Naive thymus-derived CD4-positive, alpha-beta T cell (primary cell): ENCODE measurements at places on chromosomes 2 and 18.
A peak's percentile ranks its signal among the peaks of the same experiment; 100 is the strongest.

DNA sequence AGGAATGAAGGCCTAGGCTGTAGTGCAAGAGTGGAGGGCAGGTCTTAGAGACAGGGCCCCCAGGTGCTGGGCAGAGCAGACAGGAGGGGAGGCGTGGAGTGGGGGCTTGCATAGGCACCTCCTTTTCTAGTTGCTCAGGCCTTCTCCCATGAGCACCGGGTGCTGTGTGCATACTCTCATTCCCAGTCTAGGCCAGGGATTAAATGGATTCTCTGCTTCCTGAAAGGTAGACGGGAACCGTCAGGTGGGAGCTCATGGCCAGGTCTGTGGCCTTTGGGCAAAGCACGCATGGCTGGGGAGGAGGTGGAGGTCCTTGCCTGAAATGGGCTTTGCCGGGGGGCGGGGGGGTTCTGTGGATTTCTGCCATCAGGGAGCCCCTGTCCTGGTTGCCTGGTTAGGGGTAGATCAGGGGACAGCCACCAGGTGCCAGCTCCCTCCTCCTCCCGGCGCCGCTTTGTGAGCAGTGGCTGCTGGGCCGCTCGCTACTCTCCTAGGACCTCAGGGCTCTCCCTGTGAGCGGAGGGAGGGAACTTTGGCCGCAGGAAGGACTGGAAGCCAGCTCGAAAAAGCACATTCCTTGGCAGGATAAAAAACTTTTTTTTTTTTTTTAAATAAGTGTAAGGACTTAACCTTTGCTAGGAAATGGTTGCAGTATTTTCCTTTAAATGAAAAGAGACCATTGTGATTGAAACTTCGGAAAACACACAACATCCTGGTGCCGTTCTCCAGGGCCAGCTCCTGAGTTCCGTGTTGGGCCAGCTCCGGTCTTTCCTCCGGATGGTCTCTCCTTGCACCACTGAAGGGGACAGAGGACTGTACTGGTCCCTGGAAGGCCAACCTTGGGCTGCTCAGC is 82.8 kb upstream of the HAAO start:
- DNase-seq: no peak

DNA sequence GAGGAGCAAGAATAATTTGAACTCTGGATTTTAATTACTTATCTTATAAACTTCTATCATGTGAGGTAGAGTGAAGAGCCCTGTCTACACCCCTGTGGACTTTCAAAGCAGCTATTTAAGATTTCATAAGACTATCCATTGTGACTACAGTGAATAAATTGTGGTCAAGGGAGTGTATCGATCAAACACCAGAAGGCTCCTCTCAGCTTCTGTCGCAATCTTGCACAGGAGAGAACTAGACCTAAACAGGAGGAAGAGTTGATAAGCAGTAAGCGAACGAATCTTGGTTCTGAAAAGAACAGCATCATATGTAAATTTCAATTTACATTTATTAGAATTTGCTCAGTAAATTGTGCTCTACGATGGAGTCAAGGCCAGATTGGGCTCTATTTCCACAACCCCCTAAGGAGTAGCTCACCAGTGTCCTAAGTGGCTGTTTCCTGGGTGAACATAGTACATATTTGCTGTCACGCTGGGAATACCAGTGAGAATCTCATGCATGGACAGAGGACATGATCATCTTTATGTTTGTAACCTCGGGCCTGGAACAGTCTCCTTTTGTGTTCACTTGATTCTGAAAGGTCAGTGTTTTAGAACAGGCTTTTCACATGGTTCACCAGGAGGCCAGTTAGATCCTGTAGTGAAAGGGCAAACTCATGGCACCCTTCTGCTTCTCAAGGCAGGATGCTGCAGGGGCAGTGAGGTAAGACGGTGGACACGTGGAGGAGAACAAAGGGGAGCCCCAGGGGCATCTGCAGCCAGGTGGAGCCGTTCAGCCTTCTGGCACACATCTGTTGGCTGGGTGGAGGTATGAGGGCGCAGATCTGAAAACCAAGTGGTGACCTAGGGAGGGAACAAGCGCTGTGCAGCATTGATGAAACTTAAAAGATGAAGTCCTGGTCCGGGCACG is 33.3 kb downstream of the NPAS2 start:
- DNase-seq: no peak

GRCh38 chr18:4544142-4544541 is 89.0 kb upstream of the DLGAP1 start:
- no peak for DNase-seq

DNA sequence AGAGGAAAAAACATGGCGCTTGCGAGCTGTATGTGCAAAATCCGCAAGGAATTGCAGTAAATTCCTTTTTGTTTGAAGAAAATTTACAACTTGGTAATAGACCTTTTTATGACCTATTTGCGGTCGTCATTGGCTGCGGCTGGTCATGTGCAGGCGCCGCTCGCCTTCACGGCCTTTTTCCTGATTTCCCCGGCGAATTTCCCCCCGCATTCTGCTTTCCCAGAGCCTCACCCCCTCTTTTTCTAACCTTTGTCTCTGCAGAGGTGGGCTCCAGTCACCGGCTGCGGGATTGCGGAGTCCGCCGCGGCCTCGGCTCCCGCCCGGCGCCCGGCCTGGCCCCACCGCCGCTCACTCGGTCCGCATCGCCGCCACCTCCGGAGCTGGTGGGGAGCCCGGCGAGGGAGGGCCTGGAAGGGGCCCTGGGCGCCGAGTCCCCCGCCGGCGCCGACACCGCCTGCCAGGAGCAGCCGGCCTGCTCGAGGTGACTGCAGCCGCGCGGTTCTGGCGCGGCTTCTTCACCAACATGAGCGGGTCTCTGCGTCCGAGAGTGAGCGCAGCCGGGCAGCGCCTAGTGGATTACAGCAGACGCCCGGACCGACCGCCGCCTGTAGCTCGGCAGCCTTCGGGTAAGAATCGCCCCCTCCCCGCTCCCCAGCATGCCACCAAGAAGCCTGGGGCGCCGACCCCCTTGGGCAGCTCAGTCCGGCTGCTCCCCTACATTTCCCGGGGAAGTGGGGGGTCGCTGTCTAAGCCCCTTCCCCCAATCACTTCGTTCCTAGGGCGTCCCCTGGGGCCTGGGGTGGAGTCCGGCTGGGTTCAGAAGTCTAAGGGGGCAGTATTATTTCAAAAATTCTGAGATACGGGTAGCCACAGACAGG is 7.1 kb downstream of the HOXD8 start:
- DNase-seq: no peak

GRCh38 chr2:224646242-224646846 is 61.2 kb upstream of the CUL3 start:
- DNase-seq: peak; percentile 37

DNA sequence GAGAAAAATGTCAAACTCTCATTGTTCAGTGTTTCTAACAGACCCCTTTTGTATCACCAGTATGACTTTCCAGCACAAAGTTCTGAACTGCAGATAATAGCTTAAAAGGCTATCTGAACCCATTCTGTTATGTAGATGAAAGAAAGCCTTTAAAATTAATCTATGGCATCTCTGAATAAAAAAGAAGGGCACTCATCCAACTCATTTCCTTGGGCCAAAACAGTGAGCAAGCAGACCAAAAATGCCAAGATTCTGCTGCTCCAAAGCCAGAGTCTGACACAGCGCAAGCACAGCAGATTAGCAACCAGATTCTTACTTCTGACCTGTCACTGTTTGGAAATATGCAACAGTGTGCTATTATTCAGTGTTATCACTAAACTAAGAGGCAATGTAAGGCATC is 22.6 kb upstream of the ITGA6 start:
- no peak for DNase-seq

DNA sequence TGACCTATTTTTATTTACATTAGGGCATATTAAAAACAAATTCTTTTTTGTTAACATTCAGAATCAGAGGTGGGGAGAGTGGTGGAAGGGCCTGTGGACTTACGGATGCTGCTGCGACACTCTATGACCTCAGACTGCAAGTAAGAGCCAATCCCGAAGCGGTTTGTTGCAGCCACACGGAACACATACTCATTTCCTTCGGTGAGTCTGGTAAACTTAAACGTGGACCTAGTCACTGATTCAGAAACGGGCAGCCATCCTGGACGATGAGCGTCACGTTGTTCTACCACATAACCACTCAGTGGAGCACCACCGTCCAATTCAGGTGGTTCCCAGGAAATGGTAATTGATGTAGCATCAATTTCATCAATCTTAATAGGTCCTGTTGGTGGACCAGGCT is 61.9 kb downstream of the PLEKHA3 start:
- DNase-seq: no peak

DNA sequence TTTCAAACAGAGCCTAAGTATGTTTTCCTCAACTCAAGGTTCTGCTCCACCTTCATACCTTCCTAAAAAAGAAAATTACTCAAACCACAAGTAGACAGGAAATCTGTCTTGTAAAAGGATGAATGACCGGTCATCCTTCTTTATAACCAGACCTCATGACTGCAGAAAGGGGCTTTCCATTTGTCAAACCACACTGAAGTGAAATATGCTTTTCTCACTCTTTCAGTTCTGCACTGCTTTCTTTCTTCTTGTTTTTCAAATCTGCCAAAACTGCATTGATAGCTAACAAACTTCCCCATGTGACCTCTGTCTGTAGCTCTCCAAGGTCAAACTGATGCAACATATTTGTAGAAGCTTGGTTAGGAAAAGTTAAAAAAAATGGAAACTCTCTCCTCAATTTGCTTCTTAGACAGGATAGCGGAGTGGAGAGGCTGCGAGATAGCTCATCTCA is 308.9 kb upstream of the CCDC68 start:
- DNase-seq: no peak

GRCh38 chr2:72034353-72035095 is 113.1 kb downstream of the CYP26B1 start:
- no peak for DNase-seq

GRCh38 chr2:75098856-75099255 is 100.5 kb downstream of the TACR1 start:
- no peak for DNase-seq

- peak; percentile 18 for DNase-seq
Measured at GRCh38 chr2:174158003-174158402, 90.3 kb downstream of the OLA1 start.

- no peak for DNase-seq
Measured at GRCh38 chr2:95026471-95027368, 1.2 kb downstream of the MAL start.

GRCh38 chr2:26630235-26630634 is 10.9 kb downstream of the CIB4 start:
- DNase-seq: no peak

DNA sequence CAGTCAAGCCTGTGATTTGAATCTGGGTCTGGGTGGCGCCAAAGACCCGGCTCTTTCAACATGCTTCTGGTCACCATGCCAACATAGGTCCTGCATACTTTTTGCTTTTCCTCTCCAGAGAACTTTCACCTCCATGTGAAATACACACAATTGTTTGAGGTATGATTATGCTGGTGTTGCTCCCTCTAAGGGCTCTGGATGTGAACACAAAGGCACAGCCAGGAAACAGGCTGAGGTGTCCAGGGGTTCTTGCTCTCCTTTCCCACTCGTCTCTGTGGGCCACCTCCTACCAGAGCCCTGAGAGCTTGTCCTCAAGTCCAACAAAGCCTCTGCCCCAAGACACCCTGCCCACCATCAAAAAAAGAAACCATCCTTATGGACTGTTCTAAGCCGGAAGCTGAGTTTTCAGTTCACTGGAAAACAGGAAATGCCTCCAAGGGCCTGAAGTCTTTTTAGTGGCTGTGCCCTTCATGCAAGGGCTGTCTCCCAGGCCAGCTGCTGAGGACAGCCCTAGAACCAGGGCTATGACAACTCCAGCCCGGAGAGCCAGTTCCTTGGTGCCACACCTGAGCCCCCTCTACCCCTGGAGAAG is 100.2 kb upstream of the EPAS1 start:
- DNase-seq: no peak

DNA sequence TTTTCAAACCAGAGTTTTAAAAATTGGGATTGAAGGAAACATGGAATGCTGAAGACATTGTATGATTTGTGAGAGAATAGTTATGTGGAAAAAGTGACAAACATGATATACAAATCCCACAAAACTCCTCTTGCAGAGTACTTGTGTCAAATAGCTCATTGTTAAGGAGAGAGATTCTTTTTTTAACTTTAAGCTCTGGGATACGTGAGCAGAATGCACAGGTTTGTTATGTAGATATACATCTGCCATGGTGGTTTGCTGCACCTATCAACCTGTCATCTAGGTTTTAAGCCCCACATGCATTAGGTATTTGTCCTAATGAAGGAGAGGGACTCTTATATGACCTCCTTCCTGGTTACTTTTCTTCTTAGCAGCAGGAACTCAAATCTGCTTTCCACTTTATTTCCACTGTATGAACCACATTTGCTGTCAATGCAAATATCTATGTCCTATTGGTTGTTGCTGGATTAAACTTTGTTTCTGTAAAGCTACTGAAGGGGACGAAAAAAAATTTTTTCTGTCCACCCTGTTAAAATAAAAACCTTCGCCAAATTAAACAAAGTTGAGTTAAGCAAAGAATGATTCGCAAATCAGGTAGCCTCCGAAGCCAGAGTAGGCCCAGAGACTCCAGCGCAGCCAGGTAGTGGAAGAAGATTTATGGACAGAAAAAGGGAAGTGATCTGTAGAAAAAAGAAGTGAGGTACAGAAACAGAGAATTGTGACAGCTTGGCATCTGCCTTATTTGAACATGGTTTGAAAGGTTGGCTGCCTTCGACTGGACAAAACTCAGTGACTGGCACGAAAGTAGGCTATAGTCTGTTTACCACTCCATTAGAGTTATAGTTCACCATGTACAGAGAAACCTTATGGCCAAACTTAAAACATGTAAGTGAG is 430.1 kb upstream of the CHST9 start:
- no peak for DNase-seq

DNA sequence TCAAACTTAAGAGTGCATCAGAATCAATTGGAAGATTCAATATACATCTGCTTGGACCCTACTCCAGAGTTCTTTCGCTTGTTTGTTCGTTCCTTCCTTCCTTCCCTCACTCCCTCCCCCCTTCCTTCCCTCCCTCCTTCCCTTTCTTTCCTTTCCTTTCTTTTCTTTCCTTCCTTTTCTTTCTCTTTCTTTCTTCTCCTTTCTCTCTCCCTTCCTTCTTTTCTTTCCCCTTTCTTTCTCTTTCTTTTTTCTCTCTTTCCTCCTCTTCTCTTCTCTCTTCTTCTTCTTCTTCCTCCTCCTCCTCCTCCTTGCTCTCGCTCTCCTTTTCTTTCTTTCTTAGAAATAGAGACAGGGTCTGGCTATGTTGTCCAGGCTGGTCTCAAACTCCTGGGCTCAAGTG is 45.9 kb downstream of the MTHFD2 start:
- no peak for DNase-seq

GRCh38 chr18:75052475-75052874 is 156.5 kb downstream of the PTGR3 start:
- no peak for DNase-seq

GRCh38 chr2:187165936-187166610 is 282.0 kb downstream of the CALCRL start:
- no peak for DNase-seq

- DNase-seq: no peak
Measured at GRCh38 chr2:96683972-96684820, 41.6 kb downstream of the FER1L5 start.

GRCh38 chr2:71610671-71611070 is 157.3 kb downstream of the DYSF start:
- DNase-seq: no peak

GRCh38 chr2:72765997-72766609 is 59.7 kb downstream of the EXOC6B start:
- no peak for DNase-seq
